T-helper 1 cell (primary cell): ENCODE measurements at places on chromosomes 1 and 21.

DNA sequence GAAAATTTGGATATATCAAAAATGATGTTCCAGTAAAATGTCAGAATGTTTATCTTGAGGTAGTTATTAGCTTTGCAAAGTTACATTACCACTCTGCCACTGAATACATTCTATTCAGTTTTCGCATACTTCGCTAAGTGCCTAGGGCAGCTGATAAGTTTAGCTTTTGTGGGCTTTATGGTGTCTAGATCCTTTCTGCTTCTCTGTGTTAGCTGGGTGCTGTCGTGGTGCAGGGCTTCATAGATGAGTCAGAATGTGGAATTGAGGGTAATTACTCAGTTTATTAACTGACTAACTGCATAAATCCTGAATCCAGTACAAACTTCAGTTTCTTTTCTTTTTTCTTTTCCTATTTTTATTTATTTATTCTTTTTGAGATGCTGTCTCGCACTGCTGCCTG lies 21.5 kb downstream of the NCAM2 start:
- DNase-seq = no peak

DNA sequence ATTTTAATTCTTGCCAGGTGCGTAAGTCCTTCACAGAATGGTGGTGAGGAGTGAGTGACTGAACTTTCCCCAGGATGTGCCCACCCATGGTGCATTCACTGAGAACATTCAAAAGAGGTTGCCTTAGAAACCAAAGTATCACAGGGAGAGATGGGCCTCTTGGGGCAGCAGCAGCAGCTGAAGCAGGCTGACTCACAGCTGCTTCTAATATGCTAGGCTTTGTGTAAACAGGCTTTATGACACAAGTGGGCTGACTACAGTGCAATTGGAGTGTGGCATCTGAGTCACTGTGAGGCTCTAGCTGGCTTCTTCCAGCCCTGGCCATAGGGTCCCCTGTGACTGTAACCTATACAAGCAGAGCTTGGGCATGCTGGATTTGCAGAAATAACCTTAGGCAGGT lies 12.6 kb downstream of the PIGP start:
- DNase-seq = no peak

GRCh38 chr1:6519491-6519934 lies 28.0 kb upstream of the PLEKHG5 start:
- DNase-seq = no peak

DNA sequence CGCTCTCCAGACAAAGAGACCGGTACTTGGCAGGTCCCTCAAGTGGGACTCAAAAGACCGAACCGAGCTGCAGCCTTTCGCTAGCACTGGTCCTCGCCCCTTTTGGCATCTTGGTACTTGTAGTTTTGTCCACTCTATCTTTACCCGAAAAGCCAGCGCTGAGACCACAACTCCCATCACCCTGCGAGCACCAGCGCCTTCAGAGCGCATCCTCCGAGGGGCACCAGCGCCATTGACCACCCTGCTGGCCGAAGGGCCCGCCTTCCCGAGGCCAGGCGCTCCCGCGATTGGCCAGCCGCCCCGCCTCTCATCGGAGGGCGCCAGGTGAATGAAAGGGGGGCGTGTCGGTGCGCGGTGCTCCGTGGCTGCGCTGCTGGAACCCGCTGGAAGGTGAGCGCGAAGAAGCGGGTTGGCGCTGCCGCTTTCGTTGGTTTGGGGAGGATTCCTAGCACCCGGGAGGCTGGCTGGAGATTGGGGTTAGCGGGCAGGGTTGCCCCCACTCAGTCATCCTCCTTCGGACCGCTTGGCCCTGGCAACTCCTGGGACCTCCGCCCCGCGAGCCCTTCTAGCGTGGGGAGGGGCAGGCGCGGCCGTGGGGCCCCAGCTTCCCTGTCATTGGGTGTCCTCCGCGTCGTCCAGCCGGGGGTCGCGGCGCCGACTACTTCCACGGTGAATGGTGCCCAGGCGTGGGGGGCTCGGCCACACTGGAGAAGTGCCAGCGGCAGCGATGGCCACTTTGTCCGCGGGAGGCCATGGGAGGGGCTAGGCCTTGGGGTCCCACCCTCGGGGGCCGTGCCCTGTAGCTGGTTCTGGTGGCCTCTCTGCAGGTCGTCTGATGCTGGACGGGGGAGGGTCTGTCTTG lies at the start of gene ZBTB8B:
TSS of gene ZBTB8B (plus strand) at position 357 of the 862 bp plus-strand sequence. CDS start 5,553 bp downstream, outside the sequence.
- no peak for DNase-seq

- DNase-seq = no peak
These were observed at the start of gene SLC44A3 for GRCh38 chr1:94819945-94820746. TSS of gene SLC44A3 (plus strand) at chr1:94820357. CDS start at chr1:94820452, 95 bp downstream.

GRCh38 chr21:45153358-45154318 lies 79.3 kb downstream of the ADARB1 start:
- no peak for DNase-seq

GRCh38 chr1:29426701-29427279 lies 190.5 kb downstream of the PTPRU start:
- DNase-seq = no peak

DNA sequence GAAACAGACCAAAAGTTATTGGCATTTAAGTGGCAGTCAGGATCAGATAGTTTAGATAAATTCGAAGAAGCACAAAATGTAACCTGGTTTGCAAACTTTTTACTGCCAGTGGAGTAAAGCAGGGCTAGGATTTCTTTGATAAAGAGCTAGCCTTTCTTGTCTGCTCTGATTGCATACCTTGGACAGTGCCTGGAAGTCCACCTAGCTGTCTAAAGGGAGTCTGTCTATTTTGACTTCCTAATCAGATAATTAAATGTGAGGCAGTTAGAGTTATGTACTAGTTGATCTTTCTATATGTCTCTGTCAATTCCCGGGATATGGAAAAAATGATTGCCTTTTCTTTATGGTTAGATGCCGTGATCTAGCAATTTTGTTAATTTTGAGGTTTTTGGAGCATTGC lies 4.1 kb downstream of the GPSM2 start:
- DNase-seq = no peak
